K562 (cell line): ENCODE measurements at places on chromosomes 11 and 22.

- no peak for DNase-seq
Observed at GRCh38 chr22:45817745-45818423, 146.2 kb downstream of the ATXN10 start.

GRCh38 chr22:29750559-29751538 lies 16.0 kb downstream of the ZMAT5 start:
- peak; percentile 42 for DNase-seq

DNA sequence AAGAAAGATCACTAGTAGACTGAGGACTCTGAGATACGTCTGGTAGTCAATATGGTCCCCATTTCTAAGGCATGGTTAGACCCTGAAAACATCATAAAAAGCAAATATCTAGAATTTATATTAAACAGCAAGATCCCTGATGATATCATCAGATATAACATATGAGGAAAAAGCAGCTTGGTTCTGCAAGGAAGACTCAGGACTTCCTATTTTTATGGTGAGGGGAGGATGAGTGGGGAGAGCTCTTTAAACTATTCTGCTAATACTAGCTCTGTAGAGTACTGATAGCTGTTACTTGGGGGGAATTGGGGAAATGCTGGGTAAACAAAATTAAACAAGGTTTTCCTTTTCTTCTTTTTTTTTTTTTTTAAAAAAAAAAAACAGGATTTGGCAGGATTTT lies 235.8 kb downstream of the SWAP70 start:
- DNase-seq = no peak

- no peak for DNase-seq
Observed at GRCh38 chr11:114033066-114033465, 26.4 kb upstream of the ZBTB16 start.

DNA sequence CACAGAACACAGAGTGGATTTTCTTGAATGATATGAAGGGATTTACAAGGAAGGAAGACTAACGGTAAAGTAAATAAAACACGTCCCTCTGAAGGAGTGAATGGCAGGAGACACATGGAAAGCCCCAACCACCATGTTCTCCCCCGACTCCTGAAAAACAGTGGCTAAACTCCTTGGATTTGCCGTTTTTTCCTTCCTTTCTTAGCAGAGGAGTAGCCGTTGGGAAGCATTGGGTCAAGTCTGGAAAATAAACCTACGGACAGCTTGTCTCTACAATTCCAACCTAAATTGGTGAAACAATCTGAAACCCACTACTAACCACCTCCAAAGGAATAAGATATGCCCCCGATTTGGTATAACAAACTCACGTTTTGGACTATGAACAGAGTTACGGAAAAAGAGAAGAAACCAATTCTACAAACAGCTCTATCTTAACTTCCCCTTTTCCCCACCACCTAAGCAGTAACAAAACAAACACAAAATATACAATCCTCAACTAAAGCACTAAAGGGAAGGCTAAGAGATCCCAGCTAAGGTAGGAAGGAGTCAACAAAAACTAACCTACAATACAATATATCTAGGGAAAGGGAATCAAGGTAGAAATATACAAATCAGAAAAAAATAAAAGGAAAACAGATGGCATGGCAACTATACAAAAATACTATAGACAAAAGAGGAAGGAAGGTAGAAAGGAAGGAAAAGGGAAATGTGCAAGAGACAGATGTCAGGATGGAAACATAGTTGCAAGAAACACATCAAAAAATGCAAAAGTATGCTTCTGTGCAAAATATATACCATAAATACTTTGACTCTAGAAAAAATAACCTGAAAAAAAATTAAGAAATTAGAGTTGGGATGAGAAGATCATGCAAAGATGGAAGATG lies 43.8 kb upstream of the LYVE1 start:
- no peak for DNase-seq
